ENCODE measurements at places on chromosomes 1 and 21. TPM values are rescaled to one million over a fixed set of nuclear protein-coding genes. Genes with fewer than 3 reads are reported as not detected.

- H3K4me3 ChIP-seq = no peak overlapping the region
- no peak overlapping the region for H3K27ac ChIP-seq
- DNase-seq = peak; percentile 46
- no peaks in the 10 kb centered on the region for H3K36me3 ChIP-seq
Observed at GRCh38 chr1:226600254-226600653, 51.7 kb downstream of the STUM start.

GRCh38 chr21:46437096-46437498 lies 21.6 kb upstream of the DIP2A start:
- no peaks in the 10 kb centered on the region for H3K27me3 ChIP-seq
- H3K27ac ChIP-seq = no peak overlapping the region
- H3K36me3 ChIP-seq = peaks cover 35% of the 10 kb centered on the region
- DNase-seq = no peak

The IPO9 gene
- 17.8 TPM for total RNA-seq

GRCh38 chr21:28418726-28419514 lies 573.8 kb downstream of the LTN1 start:
- H3K36me3 ChIP-seq = no peaks in the 10 kb centered on the region
- H3K27ac ChIP-seq = no peak overlapping the region
- H3K27me3 ChIP-seq = no peaks in the 10 kb centered on the region
- no peak overlapping the region for H3K4me3 ChIP-seq
- no peaks in the 10 kb centered on the region for H3K4me1 ChIP-seq

GRCh38 chr1:109271458-109271857 lies 11.5 kb downstream of the PSRC1 start:
- H3K4me3 ChIP-seq = no peak overlapping the region
- no peak overlapping the region for H3K27ac ChIP-seq
- peaks cover 17% of the 10 kb centered on the region for H3K4me1 ChIP-seq

DNA sequence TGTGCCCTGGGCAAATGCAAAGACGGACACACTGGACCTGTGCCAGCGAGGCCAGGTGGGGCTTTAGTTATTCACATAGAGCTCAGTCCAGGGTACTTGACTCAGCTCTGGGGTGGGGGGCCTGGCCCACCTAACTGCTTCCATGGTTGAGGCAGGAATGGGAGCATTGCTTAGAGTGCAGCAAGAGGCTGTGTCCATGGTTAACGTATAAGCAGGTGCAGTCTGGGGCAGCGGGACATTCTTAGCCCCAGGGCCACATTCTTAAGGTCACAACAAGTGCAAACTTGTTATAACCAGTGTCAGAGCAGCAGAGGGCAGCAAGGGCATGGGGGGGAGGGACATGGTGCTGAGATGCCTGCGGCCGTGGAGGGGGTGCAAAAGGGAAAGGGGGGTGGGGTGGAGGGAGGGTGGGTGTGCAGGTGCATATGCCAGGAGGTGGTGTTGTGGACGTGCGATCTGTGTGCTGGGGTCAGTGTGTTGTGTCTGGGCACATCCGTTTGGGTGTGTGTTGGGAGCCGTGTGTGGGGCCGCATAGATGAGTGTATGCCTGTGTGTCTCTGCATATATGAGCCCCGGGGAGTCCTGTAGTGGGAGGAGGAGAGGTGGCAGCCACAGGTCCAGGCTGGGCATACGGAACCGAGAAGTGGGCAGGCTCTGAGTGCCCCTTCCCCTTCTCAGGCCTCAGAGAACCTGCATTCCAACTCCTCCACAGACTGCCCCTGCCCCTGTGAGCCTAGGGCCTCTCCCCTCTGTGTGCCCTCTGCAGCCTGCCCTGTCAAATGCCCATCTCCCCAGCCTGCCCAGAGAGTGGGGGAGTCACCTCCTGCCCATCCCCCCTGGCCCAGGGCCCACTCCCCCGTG lies 8.4 kb downstream of the KCNJ10 start:
- no peak for DNase-seq
- no peak overlapping the region for H3K27ac ChIP-seq
- no peak overlapping the region for H3K4me3 ChIP-seq
- H3K27me3 ChIP-seq = peaks cover 3% of the 10 kb centered on the region
- H3K4me1 ChIP-seq = no peaks in the 10 kb centered on the region

The AMY1C gene
- not detected for total RNA-seq

DNA sequence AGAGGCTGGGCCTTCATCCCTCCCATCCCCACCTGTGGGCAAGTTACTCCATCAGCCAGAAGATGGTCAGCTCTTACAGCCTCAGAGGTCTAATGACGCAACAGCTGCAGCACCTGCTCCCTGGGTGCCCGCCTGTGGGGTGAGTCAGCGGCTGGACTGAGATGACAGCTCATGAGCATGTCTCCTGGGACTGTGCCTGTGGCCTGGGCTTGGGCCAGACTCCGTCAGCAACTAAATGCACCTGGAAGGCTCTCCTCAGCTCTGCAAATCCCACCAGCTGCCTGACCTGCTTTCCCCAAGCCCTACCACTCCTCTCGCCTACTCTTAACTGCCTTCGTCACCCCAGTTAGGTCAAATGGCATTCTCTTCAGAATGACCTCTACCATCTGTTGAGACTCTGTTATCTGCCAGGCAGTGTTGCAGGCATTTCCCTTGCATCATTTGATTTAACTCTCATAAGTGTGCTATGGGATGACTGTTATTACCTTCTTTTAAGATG lies 47.7 kb downstream of the ETS2 start:
- H3K27me3 ChIP-seq = no peaks in the 10 kb centered on the region
- H3K4me1 ChIP-seq = peaks cover 4% of the 10 kb centered on the region
- H3K27ac ChIP-seq = no peak overlapping the region
- H3K4me3 ChIP-seq = no peak overlapping the region
- no peaks in the 10 kb centered on the region for H3K36me3 ChIP-seq

The KLHDC7A gene
- not detected for total RNA-seq

The IRF6 gene
- 1.1 TPM for total RNA-seq

GRCh38 chr1:28976248-28976647 lies 61.9 kb downstream of the EPB41 start:
- no peak overlapping the region for H3K4me3 ChIP-seq
- DNase-seq = no peak
- H3K27me3 ChIP-seq = no peaks in the 10 kb centered on the region

The UBASH3A gene
- total RNA-seq = not detected

DNA sequence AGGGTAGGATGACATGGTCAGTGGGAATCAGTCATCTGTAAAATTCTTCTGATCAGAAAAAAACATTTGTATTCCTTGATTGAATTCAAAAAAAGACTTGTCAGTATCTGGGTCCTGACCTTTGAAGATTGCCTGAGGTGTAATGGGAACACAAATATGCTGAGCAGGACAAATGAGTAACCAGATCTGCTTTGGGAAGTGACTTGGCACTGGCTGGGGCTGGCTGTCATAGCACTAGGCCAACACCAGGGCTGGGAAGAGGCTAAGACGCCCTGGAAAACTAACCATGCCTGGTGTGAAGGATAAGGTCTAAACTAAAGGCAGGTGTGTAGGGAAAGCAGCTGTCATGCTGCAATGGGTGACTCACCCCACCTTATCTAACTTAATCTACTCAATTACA lies 452.9 kb upstream of the BEND5 start:
- no peaks in the 10 kb centered on the region for H3K36me3 ChIP-seq
- no peak for DNase-seq
- H3K4me1 ChIP-seq = no peaks in the 10 kb centered on the region
- H3K27ac ChIP-seq = no peak overlapping the region
- no peak overlapping the region for H3K4me3 ChIP-seq

The SMPDL3B gene
- total RNA-seq = not detected

DNA sequence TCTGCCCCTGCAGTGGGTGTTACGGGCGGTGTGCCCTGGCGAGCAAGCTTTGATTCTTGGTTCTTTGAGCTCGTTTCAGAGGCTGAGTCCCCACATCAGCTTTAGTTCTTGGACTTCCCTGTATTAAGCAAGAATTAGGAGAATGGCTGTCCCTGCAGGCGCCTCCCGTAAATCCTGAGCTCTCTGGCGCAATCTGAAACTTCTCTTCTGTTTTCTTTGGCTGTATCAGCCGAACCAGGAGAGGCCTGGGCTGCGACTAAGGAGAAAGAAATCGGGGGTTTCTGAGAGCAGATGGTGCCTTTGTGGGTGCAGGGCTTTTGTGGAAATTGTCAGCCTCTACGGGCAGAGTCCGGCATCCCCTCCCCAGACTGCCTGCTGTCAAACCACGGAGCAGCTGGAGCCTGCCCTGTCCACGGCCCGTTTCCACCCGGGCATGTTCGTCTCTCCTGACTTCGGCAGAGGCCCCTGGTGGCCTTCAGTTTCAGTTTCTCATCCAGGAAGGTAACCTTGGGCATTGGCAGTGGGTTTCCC lies 17.9 kb downstream of the CSTB start:
- H3K27me3 ChIP-seq = no peaks in the 10 kb centered on the region
- peak overlapping the region; percentile 78 for H3K27ac ChIP-seq
- H3K4me3 ChIP-seq = peak overlapping the region; percentile 12
- H3K36me3 ChIP-seq = peaks cover 13% of the 10 kb centered on the region
- DNase-seq = peak; percentile 83

GRCh38 chr1:241736387-241736786 lies 84.3 kb downstream of the WDR64 start:
- no peaks in the 10 kb centered on the region for H3K4me1 ChIP-seq
- H3K27me3 ChIP-seq = no peaks in the 10 kb centered on the region
- no peak overlapping the region for H3K27ac ChIP-seq

- no peak overlapping the region for H3K4me3 ChIP-seq
- no peaks in the 10 kb centered on the region for H3K27me3 ChIP-seq
- no peak overlapping the region for H3K27ac ChIP-seq
- DNase-seq = no peak
- H3K4me1 ChIP-seq = no peaks in the 10 kb centered on the region
- H3K36me3 ChIP-seq = no peaks in the 10 kb centered on the region
Observed at GRCh38 chr1:196891251-196891650, 3.4 kb downstream of the CFHR4 start.

DNA sequence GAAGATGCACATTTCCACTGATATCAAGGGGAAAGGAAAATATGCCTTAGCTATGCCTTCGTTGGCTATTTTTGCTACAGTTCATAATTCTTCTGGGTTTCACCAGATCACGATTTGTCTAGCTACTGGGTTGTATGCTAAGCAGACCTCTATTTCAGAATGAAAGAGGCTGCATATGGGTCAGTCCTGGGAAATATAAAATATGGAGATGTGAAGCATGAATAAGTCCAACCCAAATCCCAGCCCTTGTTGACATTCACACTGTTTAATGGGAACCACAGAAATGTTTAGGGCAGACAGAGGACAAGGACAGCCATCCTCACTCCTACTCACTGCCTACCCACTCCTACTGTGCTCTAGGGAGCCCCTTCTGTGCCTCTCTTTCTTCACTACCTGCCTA lies 343.2 kb upstream of the CAMK1G start:
- no peaks in the 10 kb centered on the region for H3K4me1 ChIP-seq
- H3K36me3 ChIP-seq = no peaks in the 10 kb centered on the region
- H3K27me3 ChIP-seq = no peaks in the 10 kb centered on the region
- no peak overlapping the region for H3K4me3 ChIP-seq

Measured in sigmoid colon (tissue), 7 donors.